ENCODE measurements at places on chromosomes 12 and 14.

DNA sequence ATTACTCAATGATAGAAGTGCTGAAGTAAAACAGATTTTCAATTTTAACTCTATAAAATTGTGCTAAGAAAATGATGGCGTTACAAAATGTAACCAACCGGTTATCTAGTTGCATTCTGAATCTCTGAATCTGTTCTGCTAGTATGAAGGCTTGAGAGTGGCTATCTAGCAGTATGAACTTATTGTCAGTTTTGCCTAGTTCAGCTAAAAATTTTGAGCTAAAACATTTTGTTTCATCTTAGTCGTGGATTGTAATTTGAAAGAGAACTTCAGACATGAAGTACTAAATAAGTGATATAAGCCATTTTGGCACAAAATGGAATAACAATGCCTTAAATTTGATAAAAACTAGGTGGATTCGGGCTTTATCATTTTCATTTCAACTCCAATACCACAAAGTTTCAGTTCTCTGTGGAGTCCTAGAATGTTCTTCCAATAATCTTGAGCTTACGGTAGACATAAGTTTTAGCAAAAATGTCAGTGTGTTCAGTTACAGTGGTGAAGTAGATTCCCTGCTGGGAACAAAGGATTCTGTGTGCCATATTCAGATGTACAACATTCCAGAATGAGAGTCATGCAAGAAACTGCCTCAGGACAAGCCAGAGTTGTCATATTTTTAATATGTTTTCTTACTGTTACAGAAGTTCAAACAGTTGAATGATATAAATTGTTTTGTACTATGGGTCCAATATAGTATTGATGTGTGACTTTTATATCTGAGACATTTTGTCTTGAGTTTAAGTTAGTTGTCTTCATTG, 28.1 kb downstream of the ATP6V1D start:
- no peak for DNase-seq

DNA sequence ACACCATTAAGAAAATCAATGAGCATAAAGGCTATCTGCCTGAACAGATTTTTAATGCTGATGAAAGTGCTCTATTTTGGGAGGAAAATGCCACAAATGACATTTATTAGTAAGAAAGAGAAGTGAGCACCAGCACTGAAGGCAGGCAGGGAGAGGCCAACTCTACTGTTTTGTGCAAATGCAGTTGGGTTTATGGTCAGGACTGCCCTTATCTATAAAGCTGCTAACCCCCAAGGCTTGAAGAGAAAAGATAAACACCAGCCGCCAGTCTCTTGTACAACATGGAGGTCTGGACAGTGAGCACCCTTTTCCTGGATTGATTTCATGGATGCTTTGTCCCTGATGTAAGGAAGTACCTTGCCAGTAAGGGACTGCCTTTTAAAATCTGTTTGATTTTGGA, 246.8 kb upstream of the SFSWAP start:
- no peak for DNase-seq

DNA sequence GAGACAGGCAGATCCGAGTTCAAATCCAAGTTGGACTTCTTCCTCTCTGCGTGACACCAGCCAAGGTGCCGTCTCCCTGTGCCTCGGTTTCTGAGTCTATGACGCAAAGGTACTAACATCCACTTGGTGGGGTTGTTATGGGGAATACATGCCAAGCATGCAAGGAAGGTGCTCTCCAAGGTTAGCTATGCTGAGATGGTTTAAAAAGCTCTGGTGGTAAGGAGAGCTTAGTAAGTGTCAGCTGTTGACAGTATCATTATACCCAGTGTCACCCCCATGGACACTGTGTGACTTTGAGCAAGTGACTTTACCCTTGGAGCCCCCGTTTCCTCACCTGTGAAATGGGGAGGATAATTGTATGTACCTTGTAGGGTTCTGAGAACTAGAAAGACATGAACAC, 22.2 kb downstream of the MMAB start:
- no peak for DNase-seq

DNA sequence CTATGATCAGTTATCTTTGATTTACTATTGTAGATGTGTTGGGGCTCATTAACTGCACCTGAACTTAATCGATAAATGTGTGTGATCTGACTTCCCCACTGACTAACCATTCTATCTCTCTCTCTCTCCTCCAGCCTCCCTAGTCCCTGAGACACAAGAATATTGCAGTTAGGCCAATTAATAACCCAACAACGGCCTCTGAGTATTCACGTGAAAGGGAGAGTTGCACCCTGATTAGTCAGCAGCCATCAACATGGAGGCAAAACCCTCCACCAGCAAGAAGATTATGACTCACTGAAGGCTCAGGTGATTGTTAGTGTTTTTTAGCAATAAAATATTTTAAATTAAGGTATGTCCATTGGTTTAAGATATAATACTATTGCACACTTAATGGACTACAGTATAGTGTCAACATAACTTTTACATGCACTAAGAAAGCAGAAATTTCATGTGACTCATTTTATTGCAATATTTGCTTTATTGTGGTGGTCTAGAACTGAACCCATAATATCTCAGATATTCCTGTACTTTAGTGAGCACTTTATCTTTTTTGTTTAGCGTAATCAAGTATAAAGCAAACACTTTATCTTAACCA, 77.1 kb upstream of the PTGDR start:
- no peak for DNase-seq

DNA sequence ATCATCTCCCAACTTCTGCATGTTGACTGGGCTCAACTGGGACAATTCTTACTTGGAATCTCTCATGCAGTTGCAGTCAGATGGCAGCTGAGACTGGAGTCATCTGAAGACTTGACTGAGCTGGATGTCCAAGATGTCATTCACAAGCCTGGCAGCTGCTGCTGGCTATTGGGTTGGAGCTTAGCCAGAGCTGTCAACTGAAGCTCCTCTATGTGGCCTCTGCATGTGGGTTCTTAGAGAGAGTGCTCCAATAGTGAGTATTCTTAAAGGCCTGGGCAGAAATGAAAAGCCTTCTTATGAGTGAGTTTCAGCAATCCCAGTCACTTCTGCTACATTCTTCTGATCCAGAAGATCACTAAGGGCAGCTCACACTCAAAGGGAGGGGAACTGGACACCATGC, 440.9 kb downstream of the LRIG3 start:
- DNase-seq: no peak

GRCh38 chr14:90601563-90601962, 204.7 kb downstream of the CALM1 start:
- no peak for DNase-seq

DNA sequence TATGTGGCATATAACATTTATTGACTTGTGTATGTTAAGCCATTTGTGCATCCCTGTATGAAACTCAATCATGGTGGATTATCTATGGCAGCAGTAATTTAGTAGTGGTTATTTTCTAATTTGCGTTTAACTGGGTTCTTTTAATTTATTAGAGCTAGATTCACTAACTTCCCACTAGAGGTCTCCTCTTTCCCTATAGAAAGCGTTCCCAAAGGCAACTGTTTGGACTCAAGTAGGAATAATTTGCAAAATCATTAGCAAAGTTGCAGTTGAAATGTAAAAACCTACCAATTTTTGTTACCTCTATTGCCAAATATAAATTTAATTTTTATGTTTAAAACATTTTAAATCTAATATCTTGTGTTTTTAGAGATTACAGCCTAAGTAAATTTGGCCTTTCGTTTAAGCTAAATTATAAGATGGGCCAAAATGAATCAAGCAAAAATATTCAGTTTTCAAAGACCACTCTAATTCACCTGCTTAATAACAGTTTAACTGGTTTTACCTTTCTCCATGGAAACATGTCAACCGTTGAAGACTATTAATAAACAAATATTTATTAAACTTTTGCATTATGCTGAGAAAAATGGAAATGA, 6.0 kb downstream of the DMAC2L start:
- peak; percentile 62 for DNase-seq

DNA sequence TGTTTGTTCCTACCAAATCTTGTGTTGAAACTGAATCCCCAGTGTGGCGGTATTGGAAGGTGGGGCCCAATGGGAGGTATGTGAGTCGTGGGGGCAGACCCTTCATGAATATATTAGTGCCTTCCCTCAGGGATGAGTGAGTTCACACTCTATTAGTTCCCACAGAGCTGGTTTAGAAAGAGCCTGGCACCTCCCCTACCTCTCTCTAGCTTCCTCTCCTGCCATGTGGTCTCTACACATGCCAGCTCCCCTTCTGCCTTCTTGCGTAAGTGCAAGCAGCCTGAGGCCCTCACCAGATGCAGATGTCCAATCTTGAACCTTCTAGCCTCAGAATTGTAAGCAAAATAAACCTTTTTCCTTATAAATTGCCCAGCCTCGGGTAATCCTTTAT, 105.8 kb downstream of the SPTSSA start:
- DNase-seq: no peak

DNA sequence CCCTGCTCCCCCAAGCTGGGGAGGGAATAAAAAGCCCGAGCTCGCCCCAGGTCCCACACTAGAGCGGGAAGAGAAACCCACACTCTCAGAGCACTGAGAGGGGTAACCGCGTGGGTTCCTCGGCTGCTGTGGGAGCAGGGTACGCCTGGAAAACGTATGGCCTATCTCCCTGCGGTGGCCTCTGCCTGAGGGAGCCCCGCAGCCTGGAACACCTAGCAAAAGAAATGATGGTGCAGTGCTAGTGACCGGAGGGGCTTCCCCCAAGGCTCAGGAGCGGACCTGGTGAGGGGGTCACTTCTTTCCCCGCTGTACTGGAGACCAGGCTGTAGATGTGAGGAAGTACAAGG, 2.5 kb upstream of the OR4N2 start:
- no peak for DNase-seq

- no peak for DNase-seq
Measured at GRCh38 chr12:126581655-126582054, 1516.4 kb downstream of the AACS start.

DNA sequence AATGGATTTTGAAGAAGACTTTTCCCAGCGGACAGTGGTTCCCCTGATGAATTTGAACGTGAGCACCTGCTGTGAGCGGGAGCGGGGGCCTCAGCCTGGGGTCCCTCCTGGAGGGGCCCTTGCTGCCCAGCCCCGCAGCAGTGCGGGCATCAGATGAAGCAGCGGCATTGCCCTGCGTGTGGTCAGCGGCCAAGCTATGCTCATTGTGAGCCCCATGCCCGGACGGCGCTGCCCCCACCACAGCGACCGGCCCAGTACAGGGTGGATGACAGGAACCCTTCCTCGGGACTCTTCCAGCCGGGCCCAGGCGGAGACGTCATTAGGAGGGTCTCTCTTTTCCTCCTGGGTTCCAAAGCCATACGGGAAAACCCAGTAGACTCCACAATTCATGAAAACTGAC, 3.5 kb downstream of the LRCOL1 start:
- DNase-seq: no peak

GRCh38 chr14:57266065-57266464, 2.6 kb downstream of the EXOC5 start:
- no peak for DNase-seq

DNA sequence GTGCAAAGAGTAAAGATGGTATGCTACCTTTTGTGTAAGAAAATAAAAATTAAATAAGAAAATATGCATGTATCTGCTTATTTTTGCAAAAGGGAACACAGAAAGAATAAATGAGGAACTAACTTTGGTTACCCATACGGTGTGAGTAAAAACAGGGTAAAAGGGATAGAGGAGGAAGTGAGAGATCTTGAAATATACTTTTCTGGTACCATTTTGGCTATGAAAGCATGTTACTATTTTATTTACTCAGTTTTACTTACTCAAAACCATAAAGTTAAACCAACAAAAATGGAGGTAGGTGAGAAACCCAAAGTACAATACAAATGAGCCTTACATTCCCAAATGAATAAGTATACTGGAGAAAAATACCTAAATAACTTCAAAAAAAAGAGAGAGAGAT, 122.0 kb upstream of the EGLN3 start:
- DNase-seq: no peak

DNA sequence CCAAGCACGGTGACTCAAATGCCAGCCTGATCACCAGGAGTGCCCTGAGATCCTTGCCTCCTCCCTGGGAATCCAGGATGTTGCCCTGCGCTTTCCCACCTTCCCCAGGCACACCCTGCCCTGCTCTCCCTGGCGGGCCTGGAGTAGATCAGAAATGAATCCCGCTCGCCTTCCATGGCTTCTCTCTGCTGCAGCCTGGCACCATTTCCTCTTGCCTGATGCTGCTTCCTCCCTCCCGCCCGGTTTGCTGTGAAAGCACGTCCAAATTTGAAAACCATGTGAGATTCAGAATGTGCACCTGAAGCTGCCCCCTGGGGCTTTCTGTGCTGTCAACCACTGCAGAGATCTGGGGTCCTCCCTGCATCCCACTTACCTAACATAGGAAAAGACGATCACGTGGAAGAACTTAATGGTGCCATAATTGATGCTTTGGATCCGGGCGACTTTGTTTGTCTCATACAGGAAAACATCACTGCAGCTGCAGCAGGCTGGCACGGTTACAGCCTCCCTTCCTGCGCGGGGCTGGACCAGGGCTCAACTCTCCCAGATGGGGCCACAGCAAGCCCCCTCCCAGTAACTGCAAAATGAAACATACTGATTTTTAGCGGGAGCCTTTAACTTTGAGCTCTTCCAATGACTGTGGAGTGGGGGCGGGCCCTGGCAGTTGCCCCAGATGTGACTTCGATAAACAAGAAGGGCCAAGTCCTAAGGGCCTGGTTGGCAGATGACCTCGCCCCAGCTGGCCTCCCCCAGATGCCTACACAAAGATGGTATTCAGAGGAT, 24.9 kb upstream of the C12orf76 start:
- DNase-seq: peak; percentile 83

- DNase-seq: no peak
Measured at GRCh38 chr14:59161561-59162175, 26.8 kb upstream of the DAAM1 start.

DNA sequence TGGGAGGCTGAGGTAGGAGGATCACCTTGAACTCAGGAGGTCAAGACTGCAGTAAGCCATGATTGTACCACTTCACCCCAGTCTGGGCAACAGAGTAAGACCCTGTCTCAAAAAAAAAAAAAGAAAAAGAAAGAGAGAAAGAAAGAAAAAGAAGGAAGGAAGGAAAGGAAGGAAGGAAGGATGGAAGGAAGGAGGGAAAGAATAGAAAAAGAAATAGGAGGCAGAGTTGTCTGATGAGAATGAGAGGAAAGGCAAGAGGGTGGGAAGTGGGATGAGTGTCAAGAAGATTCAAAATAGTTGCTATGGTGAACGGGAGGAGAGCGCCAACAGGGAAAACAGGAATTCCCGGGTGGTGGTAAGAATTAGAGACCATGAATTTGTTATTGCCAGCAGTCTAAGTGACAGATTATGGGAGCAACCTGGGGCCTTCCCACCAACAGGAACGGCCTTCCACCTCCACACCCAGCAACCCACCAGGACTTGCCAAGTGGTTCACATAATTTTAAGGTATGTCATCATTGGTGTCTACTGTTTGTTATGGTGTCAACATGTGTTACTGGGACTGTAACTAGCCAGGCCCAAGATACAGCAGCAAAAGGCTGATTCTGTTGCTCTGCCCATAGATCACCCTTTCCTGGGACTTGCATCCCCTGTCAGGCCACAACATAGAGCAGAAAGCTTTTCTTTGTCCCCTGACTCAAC, 36.1 kb upstream of the C12orf76 start:
- DNase-seq: no peak

GRCh38 chr12:122841544-122842321, 6.5 kb downstream of the HIP1R start:
- no peak for DNase-seq

DNA sequence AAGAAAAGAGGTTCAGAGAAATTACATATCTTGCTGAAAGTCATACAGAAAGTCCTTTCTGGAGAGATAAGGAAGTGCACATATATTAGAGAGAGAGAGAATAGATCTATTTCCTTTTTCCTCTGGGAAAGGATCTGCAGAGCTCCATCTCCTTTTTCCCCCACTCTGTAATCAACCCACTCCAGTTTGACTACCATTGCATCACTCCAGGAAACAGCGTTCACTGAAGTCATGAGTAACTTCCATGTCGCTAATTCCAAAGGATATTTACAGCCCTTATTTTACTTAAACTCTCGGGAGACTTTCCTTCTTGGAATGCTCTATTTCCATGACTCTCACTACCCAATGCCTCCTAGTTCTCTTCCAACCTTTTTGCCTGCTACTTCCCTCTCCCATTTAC, 72.5 kb upstream of the PARP11 start:
- DNase-seq: no peak

Data from NCI-H1105 treated with DMSO at 0.1 percent for 48 hours (cell line).